ENCODE measurements at places on chromosomes 12 and 14.

- DNase-seq, result no peak
Measured at GRCh38 chr12:98745578-98746391, 100.7 kb downstream of the APAF1 start.

DNA sequence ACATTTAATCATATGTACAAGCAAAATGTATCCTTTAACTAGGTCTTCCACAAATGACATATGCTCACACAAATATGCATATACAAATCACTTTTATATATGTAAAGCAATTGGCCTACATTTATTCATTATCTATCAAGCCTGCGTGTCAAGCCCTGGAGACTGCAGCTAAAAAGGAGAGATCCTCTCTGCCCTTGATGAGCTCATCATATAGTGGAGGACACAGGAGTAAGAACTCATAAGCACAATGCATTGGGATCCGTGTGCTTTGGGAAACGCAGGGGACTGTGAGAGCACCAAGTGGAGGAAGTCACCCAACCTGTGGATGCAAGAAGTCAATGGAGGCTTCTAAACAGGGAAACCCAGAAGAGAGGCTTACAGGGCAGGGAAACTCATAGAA is 735.7 kb downstream of the BCL11B start:
- no peak for DNase-seq

- no peak for DNase-seq
Measured at GRCh38 chr14:68733086-68733914, 59.6 kb downstream of the ZFP36L1 start.

- no peak for DNase-seq
Measured at GRCh38 chr12:55719371-55719770, 822 bp upstream of the RDH5 start.

- DNase-seq, result peak; percentile 80
Measured at GRCh38 chr12:111224186-111225066, 144.5 kb downstream of the PHETA1 start.

DNA sequence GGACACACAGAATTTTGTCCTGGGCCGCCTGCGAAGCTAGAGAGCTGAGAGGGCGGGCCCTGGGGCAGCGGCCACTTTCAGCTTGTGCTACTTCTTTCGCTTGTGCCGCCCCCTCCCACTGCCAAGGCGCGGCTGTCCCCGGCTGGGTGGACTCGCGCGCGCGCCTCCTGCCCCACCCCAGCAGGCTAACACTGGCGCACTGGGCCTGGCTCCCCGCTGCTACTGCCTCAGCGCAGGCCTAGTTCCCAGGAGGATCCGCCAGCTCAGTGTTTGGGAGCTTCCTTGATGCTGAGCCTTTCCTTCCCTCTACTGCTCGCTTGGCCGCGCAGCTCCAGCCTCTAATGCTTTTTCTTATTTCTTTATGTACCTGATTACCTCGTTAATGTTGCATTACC is 27.4 kb upstream of the METAP2 start:
- no peak for DNase-seq

GRCh38 chr14:60840313-60840712 is 105.8 kb downstream of the MNAT1 start:
- no peak for DNase-seq

DNA sequence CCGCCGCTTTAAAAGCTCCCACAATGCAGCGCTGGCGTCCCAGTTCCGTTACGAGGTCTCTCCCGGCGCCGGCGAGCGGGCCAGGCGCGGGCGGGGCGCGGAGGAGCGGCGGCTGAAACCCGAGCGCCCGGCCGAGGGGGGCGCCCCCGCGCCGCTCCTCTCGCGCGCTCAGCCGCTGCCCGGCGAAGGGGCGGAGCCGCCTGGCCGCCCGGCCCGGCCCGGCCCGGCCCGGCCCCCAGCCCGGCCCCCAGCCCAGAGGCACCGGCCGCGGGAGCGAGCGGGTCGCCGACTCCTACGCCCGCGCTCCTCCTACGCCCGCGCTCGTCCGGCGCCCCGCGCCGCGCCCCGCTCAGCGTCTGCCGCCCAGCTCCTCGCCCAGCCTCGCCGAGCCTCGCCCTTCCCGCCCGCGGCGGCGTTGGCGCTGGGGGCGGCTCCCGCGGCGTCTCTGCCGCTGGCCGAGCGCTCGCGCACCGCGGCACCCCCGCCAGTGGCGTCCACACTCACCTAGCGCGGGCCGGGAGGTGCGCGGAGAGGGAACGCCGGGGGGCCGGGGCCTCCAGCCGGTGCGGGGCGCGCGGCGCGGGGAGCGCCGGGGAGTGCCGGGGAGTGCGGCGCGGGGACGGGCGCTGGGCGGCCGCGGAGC is at the start of gene RASSF8:
Gene RASSF8 (plus strand): TSS at position 255 of the 643 bp plus-strand sequence. CDS start 96,662 bp downstream, outside the sequence.
- no peak for DNase-seq

- DNase-seq, result no peak
Measured at GRCh38 chr12:64681200-64682052, 71.1 kb downstream of the RASSF3 start.

Measured in NCI-H1694 (cell line).